ENCODE measurements at places on chromosomes 16 and 17.
A peak's percentile ranks its signal among the peaks of the same experiment; 100 is the strongest.

GRCh38 chr17:47959825-47960655 is 2.4 kb upstream of the PRR15L start:
- DNase-seq, result no peak

GRCh38 chr16:51418258-51418657 is 267.2 kb upstream of the SALL1 start:
- no peak for DNase-seq

DNA sequence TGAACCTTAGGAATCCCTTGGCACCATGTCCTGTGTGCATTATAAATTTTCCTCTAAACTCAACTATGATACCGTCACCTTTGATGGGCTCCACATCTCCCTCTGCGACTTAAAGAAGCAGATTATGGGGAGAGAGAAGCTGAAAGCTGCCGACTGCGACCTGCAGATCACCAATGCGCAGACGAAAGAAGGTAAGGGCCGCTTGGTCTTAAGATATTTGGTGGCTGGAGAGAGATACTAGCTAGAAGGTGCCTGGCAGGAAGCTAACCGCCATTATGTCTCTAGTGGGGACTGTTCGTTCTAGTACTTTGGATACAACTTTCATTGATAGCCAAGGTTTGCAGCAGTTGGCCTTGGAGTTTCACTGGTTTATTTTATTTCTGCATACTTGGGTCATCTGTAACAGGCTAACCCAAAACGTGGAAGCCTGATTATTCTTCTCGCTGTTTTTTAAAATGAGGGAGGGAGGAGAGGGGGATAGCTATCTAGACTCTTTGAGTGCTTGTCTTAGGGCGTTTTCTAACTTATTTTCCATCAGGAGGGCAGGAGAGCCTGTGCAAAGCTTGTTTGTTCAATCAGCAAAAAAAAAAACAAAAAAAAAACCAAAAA is 1.3 kb downstream of the RBBP6 start:
- peak; percentile 41 for DNase-seq

DNA sequence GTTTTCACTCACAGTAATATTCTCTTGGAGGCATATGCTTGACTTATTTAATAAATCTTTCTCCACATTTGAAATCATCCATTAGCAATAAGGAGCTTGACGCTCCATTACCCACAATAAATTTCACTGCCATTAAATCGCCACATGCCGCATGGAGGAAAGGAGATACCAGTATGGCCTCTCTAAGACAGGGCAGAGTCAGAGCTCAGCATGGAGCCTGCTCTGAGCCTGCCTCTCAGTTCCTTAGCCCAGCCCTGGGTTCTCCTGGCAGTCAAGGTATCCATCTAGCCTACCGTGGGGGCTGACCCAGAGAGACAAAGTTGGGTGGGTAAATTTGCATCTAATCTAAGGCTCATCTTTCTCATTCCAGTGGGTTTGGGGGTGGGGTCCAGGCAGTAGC is 80.3 kb upstream of the CES5A start:
- no peak for DNase-seq

DNA sequence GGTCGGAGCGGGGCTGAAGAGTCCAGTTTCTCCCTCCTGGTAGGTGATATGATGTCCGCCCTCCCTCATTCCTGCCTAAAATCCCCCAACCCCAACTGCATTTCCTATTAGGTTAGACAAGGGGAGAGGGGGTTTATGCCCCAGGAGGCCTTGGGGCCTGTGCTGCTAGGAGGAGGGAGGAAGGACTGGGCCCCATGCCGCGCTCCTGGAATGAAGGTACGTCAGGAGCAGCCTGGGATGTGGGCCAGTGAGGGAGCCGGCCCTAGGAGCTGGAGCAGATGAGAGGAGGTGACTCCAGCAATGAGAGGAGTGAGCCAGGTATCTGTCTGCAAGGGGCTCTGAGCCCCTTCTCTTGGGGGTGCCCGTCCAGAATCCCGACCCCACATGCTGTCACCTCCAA is 46.9 kb upstream of the CDC42EP4 start:
- DNase-seq, result peak; percentile 59

DNA sequence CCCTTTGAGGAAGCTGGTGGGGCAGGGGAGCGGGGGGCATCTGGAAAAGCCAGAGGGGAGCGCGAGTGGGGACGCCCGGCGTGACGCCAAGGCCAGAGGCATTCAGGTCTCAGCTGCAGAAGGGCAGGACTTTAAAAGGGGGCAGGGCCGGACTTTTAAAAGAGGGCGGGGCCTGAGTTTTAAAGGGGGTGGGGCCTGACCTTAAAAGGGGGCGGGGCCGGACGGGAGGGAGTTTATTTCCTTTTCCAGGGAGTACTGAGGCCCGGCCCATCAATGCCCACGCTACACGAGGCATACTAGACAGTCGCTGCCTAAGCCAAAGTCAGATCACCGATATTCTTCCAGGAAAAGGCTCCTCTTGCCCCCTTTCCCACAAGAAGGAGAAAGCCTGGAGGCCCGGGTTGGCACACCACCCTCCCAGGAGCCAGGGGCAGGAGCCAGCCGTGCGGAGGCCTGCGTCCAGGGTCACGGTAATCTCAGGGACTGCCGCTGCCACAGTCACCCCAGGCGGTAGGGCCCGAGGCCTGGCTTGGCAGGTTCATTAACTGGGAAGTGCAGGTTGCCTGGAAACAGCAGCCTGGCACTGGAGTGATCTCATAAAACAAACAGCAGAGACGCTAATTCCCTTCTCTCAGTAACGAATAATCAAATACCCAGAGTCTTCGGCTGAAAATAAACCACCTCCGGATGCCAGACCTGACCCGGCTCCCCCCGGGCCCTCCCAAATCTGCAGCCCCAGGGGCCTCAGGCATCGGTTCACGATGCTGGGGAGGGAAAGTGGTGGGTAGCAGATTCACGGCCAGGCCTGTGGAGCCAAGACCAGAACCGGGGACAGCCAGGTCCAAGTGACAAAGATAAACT is 90.7 kb downstream of the TIMM22 start:
- DNase-seq, result peak; percentile 72

DNA sequence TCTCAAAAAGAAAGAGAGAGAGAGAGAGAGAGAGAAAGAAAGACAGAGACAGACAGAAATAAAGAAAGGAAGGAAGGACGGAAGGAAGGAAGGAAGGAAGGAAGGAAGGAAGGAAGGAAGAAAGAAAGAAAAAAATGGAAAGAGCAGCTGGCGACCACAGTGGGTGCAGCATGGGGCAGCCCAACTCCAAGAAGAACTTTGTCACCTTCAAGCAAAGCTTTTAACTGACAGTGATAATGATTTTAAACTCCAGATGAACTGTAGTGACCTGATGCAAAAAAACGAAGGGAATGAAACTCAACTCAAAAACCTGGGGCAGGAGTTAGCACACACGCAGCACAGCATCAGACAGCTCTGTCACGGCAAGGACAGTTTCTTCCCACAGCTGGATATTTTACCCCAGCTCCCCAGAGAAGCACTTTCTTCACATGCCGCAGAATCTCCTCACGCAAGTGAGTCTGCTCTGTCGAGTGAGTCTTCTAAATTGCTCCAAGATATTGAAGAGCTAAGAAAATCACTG is 5.0 kb upstream of the ARHGAP17 start:
- no peak for DNase-seq

DNA sequence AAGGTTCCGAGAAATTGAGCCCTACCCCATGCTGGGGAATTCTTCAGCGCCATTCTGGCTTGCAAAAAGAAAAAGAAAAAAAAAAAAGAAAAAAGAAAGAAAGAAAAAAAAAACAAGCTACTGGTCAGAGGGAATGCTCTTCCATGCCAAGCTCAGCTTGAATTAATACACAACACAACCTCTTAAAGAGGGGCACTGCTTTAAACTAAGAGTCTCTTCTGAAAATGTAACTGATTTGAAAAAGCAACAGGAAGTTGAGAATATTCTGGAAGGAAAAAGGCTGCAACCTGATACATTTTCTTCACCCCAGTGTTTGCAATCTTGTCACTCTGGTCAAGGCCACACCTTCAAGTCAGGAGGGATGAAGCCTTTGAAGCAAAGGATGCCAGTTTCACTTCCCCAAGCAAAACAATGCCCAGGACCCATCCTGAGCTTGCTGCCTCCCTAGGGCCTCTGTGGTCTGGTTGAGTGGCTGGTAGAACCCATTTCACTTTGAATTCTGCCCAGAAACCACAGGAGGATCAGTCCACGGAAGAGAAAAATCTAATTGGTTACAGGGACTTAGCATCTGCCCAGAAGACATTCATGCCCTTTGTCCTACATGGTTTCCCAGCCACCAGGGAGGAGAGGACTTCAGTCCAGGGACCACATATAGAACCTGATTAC is 389.7 kb downstream of the SOX9 start:
- no peak for DNase-seq

GRCh38 chr16:86181526-86181925 is 282.6 kb downstream of the IRF8 start:
- DNase-seq, result no peak

DNA sequence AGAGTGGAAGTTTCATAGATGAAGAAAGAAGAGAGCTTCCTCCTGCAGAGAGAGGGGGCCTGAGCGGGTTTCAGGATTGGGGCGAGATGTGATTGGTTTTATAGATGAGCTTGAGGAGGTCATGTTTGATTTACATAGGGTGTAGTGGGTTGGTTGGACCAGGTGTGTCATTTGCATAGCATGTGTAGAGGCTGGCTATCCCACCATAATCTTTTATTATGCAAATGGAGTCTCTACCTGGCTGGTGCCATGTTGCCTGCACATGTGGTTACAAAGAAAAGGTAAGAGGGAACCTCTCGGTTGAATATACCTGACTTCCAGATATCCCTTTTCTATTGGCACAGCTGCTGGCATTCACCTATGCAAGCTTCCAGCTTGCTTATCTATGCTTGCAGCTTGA is 228.1 kb downstream of the BCAS3 start:
- DNase-seq, result no peak

GRCh38 chr17:67095803-67096202 is 51.4 kb downstream of the CACNG1 start:
- no peak for DNase-seq

DNA sequence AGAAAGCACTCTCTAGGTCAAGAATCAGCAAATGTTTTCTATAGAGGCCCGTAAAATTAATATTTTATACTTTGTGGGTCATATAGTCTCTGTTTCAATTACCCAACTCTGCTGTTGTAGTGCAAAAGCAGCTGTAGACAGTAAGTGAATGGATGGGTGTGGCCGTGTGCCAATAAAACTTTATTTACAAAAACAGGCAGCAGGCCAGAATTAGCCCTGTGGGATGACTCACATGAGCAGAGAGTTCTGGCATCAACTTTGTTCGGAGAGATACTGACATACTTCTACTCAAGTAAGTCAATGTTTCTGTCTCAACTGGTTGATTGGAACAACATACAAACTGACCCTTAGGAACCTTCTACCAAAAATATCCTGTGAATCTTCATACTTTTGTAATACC is 616.2 kb downstream of the MAF start:
- DNase-seq, result no peak

GRCh38 chr17:34750004-34750403 is 170.6 kb downstream of the TMEM132E start:
- no peak for DNase-seq

GRCh38 chr16:50440531-50440930 is 71.7 kb upstream of the BRD7 start:
- DNase-seq, result no peak

GRCh38 chr16:26413780-26414179 is 652.9 kb upstream of the C16orf82 start:
- DNase-seq, result no peak

DNA sequence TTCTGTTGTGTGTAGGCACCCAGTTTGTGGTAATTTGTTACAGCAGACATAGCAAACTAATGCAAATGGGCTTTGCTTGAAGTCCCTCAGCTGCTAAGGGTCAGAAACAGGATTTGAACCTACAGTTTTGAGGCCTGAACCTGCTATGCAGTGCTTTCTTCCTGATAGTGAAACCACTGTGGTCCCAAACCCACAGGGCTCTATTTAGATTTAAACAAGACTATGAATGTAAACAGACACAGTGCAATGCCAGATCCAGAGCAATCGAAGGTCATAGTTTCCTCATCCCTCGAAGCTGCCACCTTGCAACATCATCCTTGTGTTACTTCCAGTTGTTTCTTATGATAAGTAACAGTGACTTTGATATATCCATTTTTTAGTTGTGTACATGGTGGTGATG is 630.2 kb downstream of the WWOX start:
- DNase-seq, result no peak

DNA sequence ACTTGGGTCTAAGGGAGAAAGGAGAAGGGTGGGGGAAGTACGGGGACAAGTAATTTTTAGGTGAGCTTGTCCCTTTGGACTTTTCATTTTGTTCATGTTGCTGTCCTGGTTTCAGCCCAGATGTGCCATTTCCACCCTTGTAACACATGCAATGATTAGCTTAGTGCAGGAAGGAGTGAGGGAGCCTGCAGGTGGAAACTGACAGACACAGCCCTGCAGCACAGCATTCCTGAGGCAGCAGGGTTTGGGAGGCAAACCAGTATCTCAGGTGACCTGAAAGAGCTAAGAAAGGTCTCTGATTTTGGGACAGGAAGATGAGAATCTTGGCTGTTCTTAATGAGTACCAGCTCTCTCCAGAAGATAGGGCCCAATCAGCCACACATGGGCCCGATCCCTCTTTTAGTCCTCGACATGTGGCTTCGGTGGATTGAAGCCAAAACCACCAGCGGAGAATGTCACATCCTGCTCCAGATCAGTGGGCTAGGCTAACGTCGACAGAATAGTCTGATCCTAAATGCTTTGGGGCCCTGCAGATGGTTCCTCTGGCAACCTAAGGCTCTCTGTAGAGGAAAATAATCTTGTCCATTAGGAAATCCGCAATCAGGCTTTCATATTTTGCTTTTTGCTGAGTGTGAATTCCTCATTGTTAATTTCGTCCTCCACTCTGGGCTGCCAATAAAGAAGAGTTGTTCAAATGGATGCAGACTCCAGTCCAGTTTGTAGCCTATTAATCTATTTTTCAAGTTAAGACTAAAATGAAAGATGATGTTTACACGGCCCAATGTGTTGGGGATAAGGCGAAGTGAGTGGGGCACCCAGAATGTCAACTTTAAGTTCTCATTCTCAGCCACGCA is 3.8 kb upstream of the RNF157 start:
- DNase-seq, result no peak

GRCh38 chr16:9091867-9092281 is 430 bp downstream of the HAPSTR1 start:
- DNase-seq, result peak; percentile 45

DNA sequence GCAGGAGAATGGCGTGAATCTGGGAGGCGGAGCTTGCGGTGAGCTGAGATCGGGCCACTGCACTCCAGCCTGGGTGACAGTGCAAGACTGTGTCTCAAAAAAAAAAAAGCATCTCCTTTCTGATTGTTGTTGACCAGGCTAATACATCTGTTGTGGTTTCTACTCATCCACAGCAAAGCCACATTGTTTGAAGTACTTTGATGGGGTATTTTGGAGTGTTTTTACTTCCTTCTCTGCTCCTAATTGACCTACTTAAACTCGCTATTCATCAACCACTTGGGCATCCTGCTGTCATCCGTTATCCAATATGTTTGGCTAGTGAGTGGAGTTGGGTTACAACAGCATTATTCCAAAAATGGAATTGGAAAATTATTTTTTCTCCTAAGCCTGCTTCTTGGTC is 3.5 kb upstream of the CDC27 start:
- DNase-seq, result no peak

DNA sequence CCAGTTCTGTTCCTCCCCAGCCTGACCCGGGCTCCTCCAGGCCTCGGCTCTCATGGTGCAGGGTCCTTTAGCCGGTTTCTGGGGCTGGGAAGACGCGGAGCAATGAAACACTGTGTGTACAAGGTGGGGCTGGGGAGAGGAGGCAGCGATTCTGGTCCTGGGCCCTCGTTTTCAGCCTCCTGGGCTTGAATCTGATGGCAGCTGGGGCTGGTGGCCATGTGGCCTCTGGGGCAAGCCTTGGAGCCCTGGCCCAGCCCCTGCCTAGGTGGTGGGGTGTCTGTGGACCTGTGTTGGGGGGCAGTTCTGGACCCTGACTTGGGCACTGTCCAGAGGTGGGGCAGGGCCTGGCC is 4.1 kb downstream of the FOXJ1 start:
- DNase-seq, result no peak

- DNase-seq, result no peak
These were observed 36.5 kb upstream of the TOB1 start for GRCh38 chr17:50902372-50903353.
